NCI-H2171 (cell line): ENCODE measurements at places on chromosomes 5 and 9.

GRCh38 chr5:36701085-36701698 lies 94.8 kb downstream of the SLC1A3 start:
- DNase-seq = no peak

DNA sequence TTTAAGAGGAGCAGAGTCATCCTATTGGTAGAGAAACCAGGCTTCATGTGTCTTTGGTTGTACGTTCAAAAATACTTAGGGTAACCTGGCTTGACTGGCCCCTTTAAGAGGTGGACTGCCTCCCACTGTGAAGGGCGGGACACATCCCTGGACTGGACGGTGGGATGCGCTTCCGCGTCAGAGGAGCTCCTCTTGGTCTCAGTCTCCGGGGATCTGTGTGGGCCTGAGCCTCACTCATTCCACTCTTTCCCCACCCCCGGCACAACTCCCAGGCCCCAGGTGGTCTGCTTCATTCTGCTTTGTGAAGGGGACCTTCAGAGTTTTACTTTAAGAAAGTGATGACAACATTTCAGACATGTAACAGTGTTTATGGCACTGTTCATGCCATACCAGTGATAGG lies 601.1 kb downstream of the IRX1 start:
- no peak for DNase-seq

DNA sequence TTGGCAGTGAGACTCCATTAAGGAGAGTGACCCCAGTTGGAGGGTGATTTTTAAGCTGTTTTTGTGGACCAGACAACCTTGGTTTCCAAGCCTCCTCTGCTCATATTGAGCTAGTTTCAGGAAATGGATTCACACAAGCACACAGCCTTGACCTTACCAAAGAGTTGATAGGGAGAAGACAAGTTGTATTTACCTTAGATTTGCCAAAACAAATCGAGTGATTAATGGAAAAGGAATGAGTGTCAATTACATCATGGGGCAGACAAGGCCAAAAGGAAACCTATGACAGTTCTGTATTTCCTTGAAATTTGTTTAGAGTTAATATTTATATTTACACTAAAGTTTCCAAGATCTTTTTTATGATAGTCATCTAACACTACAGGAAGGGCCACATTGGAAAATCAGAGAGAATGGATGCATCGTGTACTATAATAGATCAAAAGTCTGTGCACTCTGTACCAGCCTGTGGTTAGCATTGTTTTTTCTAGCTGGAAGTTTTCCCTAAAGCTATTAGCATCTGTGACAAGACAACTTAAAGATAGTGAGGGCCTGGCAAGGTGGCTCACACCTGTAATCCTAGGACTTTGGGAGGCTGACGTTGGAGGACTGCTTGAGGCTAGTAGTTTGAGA lies 86.0 kb upstream of the FER start:
- DNase-seq = no peak

- DNase-seq = no peak
Measured at GRCh38 chr5:146716636-146717035, 161.9 kb downstream of the PPP2R2B start.

DNA sequence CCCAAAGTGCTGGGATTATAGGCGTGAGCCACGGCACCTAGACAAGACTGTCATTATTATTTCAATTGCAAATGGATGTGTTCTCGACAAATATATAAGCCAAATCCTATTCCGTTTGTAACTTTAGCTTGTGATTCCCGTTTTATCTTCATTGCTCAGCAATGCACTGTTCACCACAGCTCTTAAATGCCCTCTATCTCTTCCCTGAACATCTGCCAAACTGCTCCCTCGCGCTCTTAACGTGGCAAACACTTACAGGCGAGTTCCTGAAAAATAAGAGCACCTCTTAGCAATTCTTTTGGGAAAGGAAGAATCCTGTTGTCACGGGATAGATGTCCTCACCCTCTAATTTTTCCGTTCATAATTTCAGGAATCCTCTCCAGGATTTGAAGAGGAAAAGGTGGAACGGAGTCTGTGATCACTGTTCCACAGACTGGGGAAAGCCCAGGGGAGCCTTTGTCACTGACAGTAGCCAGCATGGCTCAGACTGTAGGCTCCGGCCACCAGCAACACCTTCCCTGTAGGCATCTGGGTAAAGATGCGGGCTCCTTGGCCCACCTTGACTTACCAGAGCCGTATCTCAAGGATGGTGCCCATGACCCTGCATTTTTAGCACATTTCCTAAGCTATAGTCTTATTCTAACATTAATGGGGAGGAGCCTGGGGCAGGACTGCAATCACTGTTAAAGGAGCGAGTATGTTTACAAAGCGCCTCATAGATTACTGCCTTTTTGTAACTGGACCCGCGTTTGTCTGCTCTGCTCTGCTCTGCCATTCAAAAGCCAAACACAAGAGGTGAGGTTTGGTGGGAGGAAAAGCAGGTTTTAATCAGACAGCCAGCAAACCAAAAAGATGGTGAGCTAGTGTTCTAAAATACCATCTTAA lies 20.2 kb upstream of the GNPDA1 start:
- no peak for DNase-seq

DNA sequence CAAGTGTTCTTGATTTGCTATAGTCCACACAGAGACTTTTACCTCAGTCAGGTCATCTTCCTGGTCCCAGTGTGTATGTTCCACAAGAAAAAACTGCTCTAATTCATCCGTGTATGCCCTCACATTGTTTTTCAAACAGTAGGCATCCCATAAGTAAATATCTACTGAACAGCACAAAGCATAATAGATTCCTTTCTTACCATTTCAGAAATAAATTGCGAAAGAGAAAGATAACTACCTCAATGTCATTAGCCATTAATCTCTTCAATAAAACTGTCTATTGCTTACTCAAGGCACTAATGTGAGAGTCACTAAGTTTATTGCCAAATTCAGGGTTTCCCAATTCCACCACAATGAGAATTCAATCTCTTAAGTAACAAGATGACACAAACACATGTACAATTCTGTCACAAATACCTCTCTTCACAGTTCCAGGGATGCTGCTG lies 9.6 kb downstream of the FBXW2 start:
- DNase-seq = no peak

DNA sequence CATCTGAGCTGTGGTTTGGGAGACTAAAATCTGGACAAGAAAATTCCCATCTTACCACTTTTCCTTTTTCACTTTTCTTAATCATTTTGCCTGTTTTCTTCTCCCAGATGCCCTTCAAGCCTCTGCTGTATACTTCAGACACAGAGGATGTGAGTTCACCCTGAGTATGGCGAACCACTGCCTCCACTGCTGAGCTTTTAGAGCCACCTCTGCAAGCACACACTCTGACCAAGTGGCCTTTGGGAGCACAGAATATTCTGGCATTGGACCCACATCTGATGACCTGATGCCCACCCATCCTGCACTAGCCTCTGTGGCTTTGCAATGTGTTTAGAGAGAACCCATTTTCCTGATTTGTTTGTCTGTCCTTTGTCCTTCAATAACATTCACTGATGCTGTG lies 32.5 kb downstream of the TERT start:
- peak; percentile 32 for DNase-seq

- no peak for DNase-seq
Measured at GRCh38 chr5:98433673-98434072, 339.8 kb upstream of the RGMB start.

- no peak for DNase-seq
Measured at GRCh38 chr5:59328709-59329296, 564.7 kb downstream of the PDE4D start.

DNA sequence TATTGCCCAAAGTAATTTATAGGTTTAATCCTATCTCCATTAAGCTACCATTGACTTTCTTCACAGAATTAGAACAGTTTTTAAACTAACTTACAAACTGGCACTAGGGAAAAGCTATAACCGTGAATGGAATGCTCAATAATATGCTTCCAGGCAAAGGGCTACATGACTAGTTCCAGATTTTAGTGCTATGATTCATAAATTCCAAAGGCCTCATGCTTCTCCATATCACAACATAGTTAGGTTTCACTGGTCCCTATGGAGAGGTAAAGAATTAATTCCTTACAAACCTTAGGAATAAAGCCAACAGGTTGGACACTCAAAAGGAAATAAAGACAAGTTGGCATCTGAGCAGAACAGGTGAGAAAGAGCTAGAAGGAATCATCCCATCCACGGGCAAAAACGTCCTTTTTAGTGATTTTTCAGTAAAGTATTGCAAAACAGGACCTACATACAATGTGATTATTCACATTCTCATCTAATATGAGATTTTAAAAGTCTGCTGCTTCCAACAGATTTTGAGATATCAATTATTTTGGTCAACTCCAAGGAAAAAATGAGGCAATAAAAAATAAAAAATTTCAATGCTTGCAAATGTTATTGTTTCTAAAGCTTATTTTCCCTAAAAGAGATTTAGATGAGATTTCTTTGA lies 97.0 kb upstream of the TARS1 start:
- DNase-seq = no peak

- DNase-seq = no peak
Measured at GRCh38 chr9:134504106-134504385, 137.6 kb upstream of the COL5A1 start.

DNA sequence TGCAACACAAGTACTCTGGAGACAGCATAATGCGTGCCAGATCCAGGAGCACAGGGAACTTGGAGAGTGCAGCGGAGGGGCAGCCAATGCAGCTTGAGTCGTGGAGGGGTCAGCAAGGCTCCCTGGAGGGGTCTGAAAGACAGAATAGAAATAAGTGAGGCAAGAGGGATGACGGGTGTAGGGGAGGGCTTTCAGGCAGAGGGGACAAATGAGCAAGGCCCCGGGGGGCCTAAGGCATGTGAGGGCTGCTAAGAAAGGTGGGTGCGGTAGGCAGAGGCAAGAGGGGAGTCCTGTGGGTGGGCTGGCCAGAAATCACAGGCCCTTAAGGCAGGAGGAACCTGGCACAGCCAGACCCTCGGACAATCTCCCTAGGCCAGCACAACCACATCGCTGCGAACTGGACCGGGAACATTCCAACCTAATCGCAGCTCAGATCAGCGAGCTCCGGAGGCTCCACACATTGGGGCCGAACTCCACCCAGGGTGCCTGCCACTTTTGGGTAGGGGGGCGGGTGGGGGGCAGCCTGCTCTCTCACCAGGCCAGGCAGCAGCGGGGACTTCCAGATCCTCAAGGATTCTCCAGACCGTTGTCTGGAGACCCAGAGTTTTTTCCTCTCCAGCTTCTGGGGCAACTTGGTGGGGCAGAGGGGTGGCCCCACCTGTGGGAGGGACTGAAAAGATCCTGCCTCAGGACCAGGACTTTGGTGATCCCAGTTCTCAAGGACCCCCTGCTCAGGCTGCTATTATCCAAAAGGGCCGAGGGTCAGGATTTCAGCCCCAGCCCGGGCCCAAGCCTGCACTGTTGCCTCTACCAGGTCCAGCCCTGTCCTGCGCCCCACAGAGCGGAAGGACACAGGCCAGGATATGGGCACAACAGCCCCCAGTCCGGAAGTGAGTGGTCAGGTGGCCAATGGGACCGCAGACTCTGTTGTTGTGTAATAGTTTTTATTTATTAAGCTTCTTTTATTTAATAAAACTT lies 22.7 kb upstream of the CYSTM1 start:
- DNase-seq = no peak

GRCh38 chr9:34114436-34114835 lies 12.1 kb downstream of the DCAF12 start:
- DNase-seq = no peak

GRCh38 chr9:128550226-128550625 lies 2.2 kb upstream of the SPTAN1 start:
- DNase-seq = no peak

GRCh38 chr5:159049844-159050315 lies 49.8 kb downstream of the EBF1 start:
- no peak for DNase-seq

DNA sequence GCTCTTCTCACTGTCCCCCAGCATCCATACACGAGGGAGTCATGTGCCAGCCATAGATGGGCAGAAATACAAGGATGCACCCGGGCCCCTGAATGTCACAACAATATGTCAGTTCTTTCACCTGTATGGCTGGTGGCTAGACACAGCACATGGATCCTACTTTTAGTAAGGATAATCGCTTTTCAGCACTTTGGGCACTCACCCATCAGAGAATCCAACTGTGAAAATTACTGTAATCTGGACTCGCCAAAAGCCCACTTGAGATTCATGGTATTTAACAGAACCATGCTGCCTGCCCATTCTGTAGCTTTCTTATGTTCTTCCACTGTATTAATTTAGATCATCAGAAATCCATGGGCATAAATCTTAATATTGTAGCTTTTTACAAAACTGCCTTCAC lies 124.8 kb downstream of the FRMD3 start:
- no peak for DNase-seq

GRCh38 chr5:154755361-154756008 lies at the start of gene LARP1:
Gene LARP1, plus strand, starts transcription at chr5:154755377. Its CDS starts 381 bp downstream, at chr5:154755758.
- no peak for DNase-seq

GRCh38 chr9:38374847-38375571 lies 17.5 kb upstream of the ALDH1B1 start:
- DNase-seq = no peak

DNA sequence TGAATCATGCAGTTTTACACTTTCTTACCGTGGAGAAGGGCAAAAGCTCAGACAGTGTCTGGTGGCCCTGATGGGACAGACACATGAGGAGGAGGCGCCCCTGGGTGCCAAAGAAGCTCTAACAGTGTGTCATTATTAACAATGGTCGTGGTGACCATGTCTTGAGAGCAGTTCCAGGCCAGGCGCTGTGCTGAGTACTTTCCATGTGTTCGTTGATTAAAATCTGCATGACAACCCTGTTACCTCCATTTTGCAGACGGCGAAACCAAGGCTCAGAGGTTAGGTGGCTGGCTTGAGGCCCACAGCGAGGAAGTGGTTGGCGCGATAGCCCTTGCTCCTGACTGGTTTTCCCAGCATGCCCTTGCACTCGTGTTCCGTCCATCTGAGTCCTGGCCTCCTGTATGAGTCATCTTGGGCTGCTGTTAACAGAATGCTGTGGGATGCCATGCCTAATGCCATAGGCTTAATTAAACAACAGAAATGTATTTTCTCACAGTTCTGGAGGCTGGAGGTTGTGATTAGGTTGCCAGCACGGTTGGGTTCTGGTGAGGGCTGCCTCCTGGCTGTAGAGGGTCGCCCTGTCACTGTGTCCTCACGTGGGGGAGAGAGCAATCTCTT lies 92.0 kb downstream of the AMBP start:
- no peak for DNase-seq

DNA sequence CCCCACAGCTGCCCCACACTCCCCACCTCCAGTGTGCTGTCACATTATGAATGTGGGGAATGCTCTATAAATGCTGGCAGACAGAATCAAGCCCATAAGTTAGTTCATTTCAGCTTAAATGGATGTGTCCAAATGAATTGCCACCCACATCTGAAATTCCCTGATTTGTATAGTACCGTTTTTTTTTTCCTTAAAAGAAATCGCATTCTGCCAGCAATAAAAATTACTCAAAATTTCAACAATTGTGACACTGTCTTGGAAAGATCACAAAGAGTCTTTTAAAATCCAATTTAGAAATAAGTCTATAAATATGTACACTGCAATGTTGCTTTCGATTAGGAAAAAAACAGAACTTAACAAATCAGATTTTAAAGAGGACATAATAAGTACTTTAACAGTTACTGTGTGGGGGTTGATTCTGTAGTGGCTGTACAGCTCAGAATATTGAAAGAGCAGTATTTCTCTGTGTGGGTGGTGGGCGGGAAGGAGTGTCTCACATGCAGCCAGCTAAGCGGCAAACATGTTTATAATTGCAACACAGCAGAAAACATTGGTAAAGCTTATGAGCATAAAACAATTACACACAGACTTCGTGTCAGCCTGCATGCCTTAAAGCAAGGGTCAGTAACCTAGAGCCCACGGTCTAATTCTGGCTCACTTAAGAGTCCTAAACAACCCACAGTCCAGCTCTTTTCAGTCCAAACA lies 24.9 kb upstream of the CSNK1G3 start:
- no peak for DNase-seq
